T-helper 9 cell (primary cell): ENCODE measurements at places on chromosomes 13 and 19.

DNA sequence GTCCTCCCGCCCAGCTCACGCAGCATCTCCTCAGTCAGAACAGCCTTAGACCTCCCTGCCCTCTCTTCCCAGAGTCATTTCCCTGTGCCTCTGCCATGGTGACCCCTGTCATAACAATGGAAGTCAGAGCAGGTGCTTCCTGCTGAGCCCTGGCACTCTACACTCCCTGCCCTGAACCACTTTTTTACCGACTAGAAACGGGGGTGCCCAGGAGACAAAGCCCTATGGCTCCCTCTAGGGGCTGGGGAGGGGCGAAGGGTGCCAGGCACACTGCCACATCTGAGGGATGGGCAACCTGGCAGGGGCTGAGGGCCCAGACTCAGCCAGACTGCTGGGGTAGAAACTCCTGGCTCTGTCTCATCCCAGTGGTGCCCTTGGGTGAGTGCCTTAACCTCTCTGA is 16.4 kb downstream of the ZNF574 start:
- peak; percentile 13 for DNase-seq

DNA sequence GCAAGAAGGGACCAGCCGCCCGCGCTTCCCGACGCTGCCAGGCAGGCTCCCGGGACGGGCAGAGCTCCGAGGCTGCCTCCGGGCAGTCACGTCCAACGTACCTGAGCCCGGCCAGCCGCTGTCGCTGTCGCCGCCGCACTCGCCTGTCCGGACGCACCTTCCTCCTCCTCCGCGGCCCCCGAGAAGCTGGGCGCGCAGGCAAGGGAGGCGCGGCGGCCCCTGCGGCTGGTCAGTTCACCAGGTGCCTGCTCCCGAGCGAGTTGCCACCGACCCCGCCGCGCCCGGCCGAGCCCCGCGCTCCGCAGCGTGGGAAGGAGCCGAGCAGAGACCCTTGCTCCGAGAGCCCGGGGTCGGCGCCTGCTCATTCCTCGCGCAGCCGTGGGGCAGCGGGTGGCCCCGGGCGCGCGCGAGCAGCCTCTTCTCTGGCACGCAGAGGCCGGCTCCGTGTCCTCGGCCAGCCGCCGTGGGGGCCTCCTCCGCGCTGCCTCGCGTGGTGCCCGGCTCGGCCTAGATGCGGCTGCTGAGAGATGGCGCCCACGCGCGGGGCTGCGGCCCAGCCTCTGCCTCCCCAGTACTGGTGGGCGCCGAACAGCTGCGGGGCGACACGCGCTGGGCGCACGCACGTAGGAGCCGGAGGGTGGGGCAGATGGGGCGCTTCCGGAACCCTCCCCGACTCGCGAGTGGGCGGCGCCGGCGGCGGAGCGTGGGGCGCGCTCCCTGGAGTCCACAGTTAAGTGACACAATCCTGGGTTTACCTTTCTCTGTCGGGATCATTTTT is 419.4 kb downstream of the UQCRFS1 start:
- DNase-seq = no peak

- no peak for DNase-seq
Measured at GRCh38 chr13:98528663-98529064, 48.2 kb downstream of the STK24 start.

- no peak for DNase-seq
Measured at GRCh38 chr13:98133946-98134345, 8.9 kb upstream of the FARP1 start.

DNA sequence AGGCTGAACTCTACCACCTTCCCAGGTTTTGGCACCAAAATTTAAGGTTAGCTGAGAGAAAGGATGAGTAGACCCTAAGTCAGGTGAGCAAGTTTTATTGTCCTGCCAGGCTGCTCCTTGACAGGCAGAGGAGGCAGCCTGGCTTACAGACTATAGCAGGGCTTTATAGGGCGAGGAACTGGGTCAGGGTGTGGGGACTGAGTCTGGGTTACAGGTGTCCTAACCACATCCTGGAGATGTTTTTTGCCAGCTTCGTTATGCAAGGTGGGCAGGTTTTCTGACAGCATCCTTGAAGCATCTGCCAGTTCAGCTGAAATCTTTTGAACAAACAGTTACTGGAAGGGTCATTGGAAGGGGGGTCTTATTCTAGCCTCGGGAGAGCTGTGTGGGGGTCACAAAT is 905.7 kb upstream of the SLITRK5 start:
- no peak for DNase-seq

GRCh38 chr19:6750062-6750461 is 10.6 kb downstream of the TRIP10 start:
- no peak for DNase-seq

DNA sequence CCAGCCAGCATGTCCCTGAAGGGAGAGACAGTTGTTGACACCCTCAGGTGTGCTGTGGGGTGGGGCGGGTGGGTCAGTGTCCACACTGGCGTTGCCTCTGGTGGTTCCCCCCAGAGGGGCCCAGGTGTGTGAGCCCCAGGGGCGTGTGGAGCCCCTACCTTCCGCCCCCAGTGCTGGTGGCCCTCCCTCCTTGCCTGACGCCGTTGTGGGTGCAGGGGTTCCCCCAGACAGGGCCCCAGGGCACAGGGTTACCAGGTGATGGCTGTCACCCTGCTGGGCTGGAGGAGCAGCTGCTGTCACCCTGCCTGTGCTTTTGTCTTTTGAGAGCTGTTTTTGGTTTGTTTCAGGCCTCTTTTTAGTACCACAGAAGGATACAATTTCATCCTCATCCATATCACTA is 27.2 kb downstream of the ATP4B start:
- DNase-seq = no peak

DNA sequence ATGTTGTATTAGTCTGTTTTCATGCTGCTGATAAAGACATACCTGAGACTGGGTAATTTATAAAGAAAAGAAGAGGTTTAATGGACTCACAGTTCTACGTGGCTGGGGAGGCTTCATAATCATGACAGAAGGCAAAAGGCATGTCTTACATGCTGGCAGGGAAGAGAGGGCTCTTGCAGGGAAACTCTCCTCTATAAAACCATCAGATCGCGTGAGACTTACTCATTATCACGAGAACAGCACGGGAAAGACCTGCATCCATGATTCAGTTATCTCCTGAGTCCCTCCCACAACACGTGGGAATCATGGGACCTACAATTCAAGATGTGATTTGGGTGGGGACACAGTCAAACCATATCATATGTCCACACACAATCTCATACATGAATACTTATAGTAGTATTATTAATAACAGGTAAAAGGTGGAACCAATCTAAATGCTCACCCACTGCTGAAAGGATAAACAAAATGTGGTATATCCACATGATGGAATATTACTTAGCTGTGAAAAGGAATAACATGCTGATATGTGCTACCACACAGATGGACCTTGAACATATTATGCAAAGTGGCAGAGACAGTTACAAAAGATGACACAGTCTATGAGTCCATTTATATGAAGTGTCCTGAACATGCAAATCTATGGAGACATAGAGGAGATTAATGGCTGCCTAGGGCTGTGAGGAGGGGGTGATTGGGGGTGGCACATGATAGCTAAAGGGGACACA is 20.9 kb upstream of the CEBPA start:
- no peak for DNase-seq
